ENCODE measurements at places on chromosomes 2 and 18.

DNA sequence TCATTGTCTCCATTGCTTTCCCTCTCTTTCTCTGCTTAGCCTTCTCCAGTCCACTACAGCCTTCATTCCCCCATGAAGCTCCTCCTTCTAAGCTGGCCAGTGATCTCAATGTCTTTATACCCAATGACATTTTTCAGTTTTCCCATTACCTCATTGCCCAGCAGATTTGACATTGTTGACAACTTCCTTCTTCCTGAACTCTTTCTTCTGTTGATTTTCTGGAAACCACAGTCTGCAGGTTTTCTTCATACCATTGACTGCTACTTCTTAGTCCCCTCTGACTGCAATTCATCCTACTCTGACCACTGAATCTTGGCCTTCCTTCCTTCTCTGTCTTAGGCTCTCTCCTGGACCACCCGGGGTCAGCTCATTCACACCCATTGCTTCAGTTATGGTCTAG lies 22.9 kb upstream of the SPP2 start:
- DNase-seq, result no peak

DNA sequence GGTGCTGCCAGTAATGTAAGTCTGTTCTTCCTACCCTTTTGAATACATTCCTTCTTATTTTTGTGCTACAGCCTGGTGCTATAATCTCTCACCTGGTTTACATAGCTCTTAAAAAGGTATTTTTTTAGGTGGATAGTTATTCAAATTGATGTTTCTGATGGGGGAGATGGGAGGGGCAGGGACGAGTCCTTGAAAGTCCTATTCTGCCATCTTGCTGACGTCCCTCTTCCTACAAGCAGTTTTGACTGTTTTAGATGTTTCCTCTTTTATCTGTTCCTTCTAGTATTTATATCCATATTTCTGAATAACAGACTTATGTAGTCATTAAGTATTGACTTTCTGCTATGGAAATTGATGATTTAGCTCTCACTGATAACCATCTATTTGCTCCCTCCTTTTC lies 256.4 kb downstream of the KIAA1328 start:
- no peak for DNase-seq

DNA sequence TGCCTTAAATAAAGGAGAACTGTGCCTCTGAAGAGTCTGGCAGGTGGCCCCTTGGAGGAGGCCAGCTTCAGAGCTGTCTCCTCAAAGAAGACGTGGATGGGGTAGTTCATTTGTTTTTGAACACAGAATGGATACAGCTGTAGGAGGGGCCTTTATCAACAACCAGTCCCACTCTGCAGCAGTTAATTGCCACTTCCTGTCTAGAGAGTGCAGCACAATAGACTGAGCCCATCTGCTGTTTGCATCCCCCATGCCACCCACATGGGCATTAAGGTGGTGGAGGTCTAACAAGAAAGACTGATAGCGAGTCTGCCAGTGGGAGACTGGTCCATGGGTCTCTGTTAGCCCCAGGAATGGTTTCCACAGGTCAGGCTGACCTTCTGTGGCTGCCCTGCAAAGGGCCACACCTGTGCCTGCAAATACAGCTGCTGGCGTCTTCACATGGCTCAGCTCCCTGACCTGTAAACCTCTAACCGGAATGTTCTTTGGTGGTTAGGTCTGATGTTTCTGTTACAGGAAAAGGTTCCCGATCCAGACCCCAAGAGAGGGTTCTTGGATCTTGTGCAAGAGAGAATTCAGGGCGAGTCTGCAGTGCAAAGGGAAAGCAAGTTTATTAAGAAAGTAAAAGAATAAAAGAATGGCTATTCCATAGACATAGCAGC lies 153.3 kb upstream of the ITGA6 start:
- DNase-seq, result no peak

DNA sequence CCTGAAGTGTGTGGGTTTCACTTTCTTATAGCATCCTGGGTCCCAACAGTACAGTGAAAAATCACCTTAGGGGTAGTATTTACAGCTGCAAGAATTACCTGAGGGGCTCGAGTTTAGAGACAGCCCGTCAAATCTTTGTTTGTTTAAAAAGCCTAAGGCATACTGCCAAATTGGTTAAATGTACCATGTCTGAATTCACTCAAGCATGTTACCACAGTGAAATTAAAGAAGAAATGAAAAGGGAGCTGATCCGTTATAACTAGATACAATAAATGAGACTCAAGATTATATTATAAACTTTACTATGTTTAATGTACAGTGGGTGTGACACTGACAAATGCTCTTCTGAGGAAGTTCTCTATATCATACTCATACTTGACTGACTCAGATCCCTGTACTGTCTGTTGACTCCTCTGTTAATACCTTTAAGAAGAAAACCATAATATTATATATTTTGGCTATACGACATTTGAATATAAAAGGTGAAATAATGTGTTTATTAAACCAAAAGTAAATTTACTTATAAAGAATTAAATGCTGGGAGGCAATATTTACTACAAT lies 107.3 kb downstream of the TMEFF2 start:
- no peak for DNase-seq

DNA sequence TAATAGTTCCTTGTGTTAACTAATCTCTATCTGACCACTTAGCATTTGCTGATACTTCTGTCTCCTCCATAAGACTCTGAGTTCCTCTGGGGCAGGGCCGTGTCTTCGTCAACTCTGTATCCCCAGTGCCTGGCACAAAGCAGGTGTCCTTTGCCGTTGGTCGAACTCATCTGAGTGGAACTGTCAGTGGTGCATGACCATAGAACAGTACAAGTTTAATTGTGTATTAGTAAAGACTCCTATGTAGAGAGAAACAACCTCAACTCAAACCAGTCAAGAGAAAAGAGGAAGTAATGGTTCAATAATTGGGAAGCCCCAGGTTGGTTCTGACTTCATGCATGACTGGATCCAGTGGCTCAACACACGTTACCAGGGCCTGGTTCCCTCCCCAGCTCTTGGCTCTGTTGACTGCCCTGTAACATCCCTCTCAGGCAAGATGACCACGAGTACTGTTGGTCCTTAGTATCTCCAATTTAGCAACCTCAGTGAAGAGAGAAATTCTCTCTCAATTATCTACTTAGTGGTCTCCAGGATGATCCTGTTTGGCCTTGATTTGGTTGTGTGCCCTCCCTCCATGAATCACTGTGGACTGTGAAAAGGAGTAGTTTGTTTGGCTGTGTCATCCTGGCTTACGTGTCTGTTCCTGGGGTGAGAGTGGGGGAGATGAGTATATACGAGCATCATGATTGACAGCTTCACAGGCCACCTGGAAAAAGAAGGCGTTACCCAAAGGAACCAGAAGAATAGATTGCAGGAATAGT lies 58.5 kb upstream of the MSH6 start:
- DNase-seq, result no peak

- DNase-seq, result no peak
Measured at GRCh38 chr18:79682894-79683625, 3.5 kb downstream of the CTDP1 start.

DNA sequence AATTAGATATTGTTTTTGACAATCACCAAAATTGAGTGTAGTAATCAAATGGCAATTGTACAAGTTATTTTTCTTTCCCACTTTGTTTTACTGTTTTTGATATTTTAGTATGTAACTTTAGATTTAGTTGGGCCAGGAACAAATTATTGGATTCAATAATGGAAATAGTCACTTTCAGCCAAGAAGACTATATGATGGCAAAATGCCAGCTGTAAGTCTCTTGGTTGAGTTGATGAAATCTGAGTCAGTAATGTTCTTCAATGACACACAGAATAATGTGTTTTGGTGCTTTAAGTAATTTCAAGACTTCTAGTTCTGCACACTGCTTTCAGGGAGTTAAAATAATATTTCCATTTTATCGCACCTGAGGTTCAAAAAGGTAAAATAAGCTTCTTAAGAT lies 2022.0 kb upstream of the CELF4 start:
- no peak for DNase-seq

- DNase-seq, result no peak
Measured at GRCh38 chr2:11012131-11012693, 100.5 kb downstream of the KCNF1 start.

DNA sequence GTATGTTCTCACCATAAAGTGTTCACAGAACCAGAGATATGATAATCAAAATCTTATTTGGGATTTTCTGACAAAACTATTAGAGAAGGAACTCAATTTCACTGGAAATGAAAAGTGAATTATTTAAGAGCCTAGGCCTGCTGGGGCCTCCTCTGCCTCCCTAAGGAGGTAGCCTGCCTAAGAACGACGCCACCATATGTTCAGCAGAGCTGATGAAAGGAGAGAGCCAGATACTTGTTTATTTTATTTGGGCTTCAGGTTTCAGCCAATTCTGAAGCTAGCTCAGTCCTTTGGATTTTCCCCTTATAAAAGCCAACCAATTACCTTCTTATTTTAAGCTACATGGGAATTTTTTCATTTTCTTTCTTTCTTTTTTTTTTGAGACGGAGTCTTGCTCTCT lies 433.1 kb upstream of the MAP2 start:
- DNase-seq, result no peak

GRCh38 chr18:58226429-58226828 lies 182.4 kb downstream of the NEDD4L start:
- no peak for DNase-seq

Data from LoVo (cell line).